Retina (tissue), 1 donor: ENCODE measurements at places on chromosomes 16 and 17.

- no peak for DNase-seq
Observed at GRCh38 chr17:44844390-44844830, 3.3 kb upstream of the HIGD1B start.

DNA sequence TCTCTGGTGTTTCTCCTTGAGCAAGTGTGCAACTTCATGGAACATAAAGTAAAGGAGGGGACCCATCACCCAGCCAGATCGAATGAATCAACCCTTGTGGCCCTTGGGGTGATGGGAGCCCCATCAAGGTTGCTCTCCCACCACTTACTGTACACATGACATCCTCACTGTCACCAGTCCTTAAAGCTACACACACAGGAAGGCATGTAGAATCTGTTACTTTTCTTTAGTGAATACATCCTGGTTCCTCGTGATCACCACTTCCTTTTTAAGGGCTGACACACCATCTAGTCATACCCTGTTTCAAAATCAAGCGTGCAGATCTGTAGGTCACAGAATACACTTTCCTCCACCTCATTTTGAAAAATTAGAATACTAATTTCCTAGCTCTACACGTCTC, 22.6 kb upstream of the MPHOSPH6 start:
- no peak for DNase-seq

- DNase-seq = no peak
Observed at GRCh38 chr16:65375651-65376050, 253.8 kb upstream of the CDH11 start.

DNA sequence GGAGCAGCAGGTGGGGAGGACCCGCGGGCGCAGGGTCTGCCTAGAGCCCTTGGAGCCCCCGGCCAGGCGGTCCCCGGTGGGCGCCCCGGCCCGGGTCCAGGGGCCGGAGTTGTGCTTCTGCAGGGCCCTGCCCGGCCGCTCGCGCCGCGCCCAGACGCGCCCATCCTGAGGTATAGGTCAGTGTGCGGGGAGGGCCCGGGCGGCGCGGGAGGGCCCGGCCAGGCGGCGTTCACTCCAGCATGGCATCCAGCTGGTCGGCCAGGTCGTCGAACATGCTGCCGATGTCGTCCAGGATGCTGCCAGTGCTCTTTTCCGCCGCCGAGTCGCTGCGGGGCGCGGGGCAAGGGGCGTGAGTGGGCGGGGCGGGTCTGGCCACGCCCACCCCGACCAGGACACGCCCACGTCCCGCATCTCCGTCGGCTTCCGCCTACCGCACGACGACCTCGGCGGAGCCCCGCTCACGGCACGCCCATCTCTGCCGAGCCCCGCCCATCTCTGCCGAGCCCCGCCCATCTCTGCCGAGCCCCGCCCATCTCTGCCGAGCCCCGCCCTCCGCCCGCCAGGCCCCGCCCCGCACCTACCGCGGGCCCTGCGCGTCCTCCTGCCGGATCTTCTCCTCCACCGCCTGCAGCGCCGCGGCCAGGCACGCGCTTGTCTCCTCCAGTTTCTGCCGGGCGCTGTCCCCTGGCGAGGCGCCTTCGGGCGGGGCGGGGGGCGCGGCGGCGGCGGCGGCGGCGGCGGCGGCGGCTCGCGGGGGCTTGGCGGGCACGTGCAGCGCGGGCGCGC, 17.9 kb downstream of the CASKIN1 start:
- DNase-seq = no peak

GRCh38 chr17:75832164-75832651, 12.0 kb downstream of the UNC13D start:
- peak; percentile 38 for DNase-seq

GRCh38 chr17:9162275-9162985, 141.1 kb downstream of the NTN1 start:
- no peak for DNase-seq

- DNase-seq = no peak
Observed at GRCh38 chr16:58507195-58507962, 7.4 kb downstream of the NDRG4 start.

DNA sequence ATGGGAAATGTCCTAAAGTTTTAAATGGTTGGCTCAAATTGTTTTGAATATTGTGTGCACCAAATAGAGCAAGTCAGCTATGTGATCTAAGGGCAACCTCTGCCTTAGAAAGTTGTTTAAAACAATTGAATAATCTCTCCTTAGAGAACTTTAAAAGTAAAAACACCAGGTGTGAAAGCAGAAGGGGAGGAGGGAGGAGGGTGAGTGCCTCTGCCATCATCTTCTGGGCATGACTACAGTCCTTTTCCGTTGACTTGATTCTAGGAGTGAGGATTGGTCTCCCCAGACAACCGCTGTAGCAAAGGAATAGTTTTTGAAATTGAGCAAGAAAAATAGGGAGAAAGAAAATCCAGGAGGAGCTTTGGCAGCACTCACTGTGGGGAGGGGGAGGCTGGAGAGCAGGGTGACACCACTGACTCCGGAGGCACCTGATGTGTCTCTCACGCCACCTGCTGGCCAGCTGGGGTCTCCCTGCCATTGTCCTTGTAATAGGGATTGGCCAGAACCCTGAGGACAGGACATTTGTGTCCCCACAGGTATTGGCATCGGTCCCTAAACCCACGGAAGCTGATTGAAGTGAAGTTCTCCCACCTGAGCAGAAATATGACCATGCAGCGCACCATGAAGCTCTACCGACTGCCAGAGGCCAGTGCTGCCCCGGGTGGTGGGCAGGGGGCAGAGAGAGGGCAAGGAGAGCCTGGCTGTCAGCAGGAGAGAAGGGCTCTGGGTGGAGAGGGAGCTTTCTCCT, 33.3 kb downstream of the PLCD3 start:
- peak; percentile 79 for DNase-seq
